Stimulated activated CD4-positive, alpha-beta T cell treated with anti-CD3 and anti-CD28 coated beads, Interleukin-4, amount 100 ng/mL, for 1 hour (primary cell): ENCODE measurements at places on chromosomes 4 and X.

DNA sequence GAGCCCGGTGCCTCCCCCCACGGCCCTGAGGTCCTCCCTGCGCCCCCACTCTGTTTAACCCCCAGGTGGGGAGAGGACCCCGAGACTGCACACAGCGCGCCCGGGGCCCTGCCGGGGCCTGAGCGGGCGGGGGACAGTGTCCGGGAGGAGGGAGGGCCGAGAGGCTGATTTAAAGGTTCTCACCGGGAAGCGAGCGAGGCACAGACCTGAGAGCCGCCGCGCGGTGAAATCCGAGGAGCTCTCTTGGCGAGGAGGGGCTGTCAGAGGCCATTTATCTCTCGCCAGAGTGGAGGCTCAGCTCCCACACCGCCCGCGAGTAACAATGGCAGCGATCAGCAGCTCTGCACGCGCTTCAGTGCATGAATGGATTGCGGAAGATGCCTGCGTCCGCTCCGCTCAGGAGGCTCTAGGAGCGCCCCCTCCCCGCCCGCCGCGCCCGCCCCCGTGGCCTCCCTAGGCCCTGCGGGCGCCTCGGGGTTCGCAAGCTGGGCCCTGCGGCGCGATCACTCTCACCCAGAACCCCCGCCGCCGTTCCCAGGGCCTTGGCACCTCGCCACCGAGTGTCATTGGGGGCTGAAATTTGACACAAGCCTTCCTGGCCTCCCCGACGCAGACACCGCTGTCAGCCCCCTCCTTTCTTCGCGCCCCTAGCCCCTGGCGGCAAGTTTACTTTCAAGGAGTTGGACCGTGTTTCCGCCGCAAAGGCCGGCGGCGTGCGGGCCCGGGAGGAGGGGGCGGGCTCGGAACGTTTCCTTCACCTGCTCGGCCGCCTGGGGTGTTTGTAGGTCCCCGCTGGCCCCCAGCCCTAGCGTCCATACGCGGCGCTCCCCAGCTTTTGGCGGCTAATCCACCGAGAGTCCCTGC is 48.7 kb upstream of the BCOR start:
- peak; percentile 25 for DNase-seq

DNA sequence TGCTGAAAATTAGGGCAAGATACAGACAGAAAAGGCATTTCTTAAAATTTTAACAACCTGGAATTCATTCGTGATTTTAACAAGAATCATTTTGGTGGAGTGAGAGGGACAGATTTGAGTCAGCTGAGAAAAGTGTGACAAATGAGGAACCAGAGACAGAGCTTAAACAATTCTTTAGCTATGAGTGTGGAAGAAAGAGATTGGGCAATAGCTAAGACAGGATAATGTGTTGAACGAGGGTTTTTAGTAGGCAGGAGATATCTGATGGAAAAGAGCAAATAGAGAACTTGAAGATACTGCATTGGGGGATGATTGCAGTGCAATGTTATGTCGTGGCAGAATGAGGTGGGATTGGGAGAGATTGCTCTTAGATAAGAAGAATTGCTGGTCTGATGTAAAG is 164.2 kb upstream of the SPRY1 start:
- DNase-seq, result no peak

DNA sequence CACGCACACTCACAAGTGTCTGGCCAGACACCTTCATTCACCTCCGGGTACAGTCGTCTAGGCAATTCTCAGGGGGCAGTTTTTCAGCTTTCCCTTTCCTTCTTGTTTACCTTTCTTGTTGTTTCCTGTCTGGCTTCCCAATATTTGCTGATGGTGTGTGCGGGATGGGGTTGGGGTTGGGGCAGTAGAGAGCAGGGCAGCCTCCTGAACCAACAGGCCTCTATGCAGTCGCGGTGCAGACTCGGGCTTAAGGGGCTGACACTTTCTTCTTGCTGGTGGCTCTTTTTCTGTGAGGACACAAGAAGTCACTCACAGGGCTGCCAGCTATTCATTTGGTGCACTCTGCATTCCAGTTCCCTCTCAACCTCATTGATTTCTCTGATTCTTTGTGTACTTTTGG is 56.4 kb downstream of the NBDY start:
- no peak for DNase-seq

DNA sequence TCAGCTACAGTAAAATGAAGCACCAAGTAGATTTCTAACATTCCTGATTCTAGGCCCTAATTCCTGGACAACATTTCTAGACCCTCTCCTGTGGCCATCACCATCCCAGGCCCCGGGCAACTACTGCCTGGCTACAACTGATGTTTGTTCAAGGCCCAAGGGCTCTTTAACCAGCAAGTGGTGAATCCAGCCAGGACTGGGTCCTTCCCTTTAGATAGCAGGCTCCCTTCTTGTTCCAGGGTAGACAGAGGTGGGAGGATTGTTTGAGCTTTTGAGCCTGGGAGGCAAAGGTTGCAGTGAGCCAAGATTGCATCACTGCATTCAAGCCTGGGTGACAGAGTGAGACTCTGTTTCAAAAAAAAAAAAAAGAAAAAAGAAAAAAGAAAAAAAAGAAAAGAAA is 12.7 kb upstream of the AADAT start:
- no peak for DNase-seq

DNA sequence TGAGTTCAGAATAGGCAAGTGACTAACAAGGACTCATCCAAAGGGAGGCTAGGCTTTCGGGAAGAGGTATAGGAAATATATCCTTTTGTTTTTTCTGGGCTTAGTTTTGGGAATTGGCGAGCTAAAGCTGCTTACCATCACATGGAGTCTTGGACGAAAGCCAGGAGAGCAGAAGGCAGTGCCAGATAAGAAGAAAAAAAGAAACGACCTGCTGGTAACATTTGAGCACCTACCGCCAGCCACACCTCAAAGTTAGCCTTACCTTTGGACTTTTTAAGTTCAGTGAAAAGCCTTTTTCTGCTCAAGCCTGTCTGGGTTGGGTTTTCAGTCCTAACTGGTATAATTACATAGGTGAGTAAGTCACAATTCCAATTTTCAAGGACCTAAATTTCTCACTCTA is 85.1 kb upstream of the LCORL start:
- no peak for DNase-seq

DNA sequence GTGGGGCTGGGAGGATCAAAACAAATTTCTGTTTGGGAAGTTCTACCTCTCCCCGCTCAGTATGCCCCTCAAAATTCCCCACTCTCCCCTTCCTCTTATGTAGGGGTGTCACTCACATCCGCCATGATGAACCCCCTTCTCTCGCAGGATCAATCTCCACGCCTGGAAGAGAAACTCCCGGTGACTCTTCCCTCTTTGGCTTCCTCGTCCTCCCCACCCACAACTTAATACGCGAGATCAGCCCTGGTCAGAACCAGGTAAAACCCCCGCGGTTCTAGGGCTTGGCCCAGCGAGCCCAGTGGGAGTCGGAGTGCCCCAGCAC is 427 bp downstream of the LAMTOR3 start:
- DNase-seq, result no peak

- DNase-seq, result no peak
Observed at GRCh38 chrX:87621697-87622096, 104.1 kb downstream of the KLHL4 start.

DNA sequence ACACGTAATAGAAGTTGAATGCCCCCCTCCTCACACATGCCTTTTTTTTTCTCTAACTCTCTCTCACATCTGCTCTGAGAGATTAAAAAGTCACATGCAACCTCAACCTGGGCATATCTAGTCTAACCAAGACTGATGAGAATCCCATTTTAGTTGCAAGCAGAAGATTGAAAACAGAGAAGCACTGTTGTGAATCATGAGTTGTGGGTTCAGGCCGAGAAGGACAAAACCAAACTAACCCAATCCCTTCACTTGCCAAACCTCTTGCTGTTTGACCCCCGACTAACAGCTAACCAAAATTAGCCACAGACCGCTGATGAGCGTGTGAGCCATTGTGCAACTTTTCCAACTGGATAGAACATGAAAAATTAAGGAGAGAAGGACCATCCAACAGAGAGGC is 31.8 kb downstream of the CXCL1 start:
- DNase-seq, result no peak

DNA sequence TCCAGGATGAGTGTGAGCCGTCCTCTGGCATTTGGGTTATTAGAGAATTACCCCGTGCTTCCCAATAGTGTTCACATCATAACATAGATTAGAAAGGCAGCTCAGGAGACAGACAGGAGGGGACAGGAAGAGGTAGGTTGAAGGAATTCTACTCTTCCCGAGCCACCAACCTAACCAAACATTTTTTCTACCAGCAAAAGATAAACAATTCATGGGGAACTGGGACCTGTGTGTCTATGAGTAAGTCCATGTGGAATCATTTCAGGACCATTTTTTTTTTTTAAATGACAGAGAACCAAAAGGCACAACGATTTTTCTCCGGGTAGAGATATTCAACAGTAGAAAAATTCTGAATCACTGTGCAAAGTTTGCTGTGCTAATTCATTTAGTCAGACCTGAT is 174.2 kb upstream of the ETNPPL start:
- DNase-seq, result no peak

DNA sequence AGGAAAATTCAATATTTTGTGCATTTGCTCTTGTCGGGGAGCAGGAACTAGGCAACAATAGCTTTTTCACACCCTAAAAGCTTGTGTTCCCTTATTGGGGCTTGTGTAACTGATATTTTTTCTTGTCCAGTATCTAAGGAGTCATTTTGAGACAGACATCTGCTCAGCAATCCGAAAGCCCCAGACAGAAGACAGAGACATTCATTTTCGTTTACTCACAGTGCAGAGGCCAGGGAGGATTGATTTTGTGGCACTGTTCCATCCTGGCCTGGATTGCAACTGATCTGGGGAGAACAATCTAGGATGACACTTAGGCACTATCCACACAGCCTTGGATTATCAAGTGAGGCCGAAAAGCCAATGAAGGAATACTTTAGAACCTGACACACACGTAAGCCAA is 27.4 kb upstream of the PLAC1 start:
- no peak for DNase-seq

DNA sequence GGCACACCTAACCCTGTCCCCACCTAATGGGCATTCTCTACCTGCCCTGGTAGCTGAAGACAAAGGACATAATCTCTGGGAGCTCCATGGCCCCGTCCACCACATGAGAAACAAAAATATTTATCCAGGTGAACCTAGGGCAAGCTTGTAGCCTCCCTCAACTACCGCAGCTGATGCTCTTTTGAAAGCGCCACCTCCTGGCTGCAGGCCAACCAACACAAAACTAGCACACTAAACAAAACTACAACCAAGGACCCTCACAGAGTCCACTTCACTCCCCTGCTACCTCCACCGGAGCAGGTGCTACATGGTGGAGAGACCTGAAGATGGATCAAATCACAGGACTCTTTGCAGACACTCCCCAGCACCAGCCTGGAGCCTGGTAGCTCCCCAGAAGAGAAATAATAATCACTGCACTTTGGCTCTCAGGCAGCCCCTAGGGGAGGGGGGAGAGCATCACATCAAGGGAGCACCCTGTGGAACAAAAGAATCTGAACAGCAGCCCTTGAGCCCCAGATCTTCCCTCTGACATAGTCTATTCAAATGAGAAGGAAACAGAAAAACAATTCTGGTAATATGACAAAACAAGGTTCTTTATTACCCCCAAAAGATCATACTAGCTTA is 111.3 kb upstream of the ATP8A1 start:
- no peak for DNase-seq

GRCh38 chrX:52424656-52425055 is 55.8 kb downstream of the XAGE2 start:
- no peak for DNase-seq

GRCh38 chr4:1039493-1040343 is 28.3 kb downstream of the FGFRL1 start:
- no peak for DNase-seq

- no peak for DNase-seq
Observed at GRCh38 chrX:21802054-21802670, 37.3 kb upstream of the MBTPS2 start.

GRCh38 chr4:6423575-6423974 is 48.8 kb downstream of the PPP2R2C start:
- no peak for DNase-seq
